ENCODE measurements at places on chromosomes 13 and 19. TPM values are rescaled to one million over a fixed set of nuclear protein-coding genes. Genes with fewer than 3 reads are reported as not detected.

The FFAR2 gene
- not detected for total RNA-seq

The JAK3 gene
- total RNA-seq: 200 TPM

The LHB gene
- not detected for total RNA-seq

The LYL1 gene
- 5.6 TPM for total RNA-seq

The ZNF442 gene
- 2.3 TPM for total RNA-seq

The ZNF222 gene
- total RNA-seq: 0.94 TPM

The PALM gene
- not detected for total RNA-seq

The SERTM1 gene
- not detected for total RNA-seq

The ATP8B3 gene
- 9.6 TPM for total RNA-seq

The TLE6 gene
- total RNA-seq: 2.5 TPM

The ZNF493 gene
- 11.1 TPM for total RNA-seq

The LGALS4 gene
- total RNA-seq: 0.70 TPM

The KLK4 gene
- total RNA-seq: not detected

The FFAR3 gene
- 1.1 TPM for total RNA-seq

The TEX26 gene
- not detected for total RNA-seq

The RNF225 gene
- 0.31 TPM for total RNA-seq

The GNG14 gene
- total RNA-seq: not detected

The NDUFA13 gene
- 374 TPM for total RNA-seq

The SMIM44 gene
- not detected for total RNA-seq

The WDR62 gene
- 16.8 TPM for total RNA-seq

The IRS2 gene
- total RNA-seq: 2.5 TPM

The IGFL1 gene
- total RNA-seq: not detected

The FCER2 gene
- 4.1 TPM for total RNA-seq

The ZNF101 gene
- total RNA-seq: 77.0 TPM

The KLK14 gene
- 0.76 TPM for total RNA-seq

The SHC2 gene
- 0.21 TPM for total RNA-seq

The KL gene
- total RNA-seq: 0.12 TPM

The FPR1 gene
- not detected for total RNA-seq

The NCAN gene
- total RNA-seq: 0.05 TPM

The TMTC4 gene
- 14.7 TPM for total RNA-seq

The MAB21L1 gene
- not detected for total RNA-seq

The LGI4 gene
- 0.50 TPM for total RNA-seq

The TDRD12 gene
- total RNA-seq: 0.24 TPM

The POLR2E gene
- 207 TPM for total RNA-seq

The CABP5 gene
- not detected for total RNA-seq

The LIM2 gene
- 0.36 TPM for total RNA-seq

The CALR3 gene
- not detected for total RNA-seq

The NLRP12 gene
- not detected for total RNA-seq

The PTPRH gene
- total RNA-seq: not detected
